ENCODE measurements at places on chromosomes 11 and 22.

DNA sequence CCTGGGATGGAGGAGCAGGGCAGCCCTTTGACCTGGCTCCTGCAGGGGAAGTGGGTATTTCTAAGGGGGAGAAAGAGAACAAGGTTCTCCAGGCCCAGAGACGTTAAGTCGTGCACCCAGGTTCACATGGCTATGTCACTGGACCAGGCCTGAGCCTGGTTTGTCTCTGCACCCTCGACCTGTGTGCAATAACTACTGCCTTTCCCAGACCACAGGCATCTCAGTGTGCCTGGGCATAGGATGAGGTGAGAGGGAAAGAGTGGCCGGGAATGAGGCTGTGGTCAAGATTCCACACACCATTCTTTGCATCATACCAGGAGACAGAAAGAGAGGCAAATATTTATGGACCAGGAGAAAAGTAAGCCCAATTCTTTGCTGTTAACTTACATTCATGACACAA is 66.8 kb downstream of the PRR5L start:
- no peak for DNase-seq

DNA sequence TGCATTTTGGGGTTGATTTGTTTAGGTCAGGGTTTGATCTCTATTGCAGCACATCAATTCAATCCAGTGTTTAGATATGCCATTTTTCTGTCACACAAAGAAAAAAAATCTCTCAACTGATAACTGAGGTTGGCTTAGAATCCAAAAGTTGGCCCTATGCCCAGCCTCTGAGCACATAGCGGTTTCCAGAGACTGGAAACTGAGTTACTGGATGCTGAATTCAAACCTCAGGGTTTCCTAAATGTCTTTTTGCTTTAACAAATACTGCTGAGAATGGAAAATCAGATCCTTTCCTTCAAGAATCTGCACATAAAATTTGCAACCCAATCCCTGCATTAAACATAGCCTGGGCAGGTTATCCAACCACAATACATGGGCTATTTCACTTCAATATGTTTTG is 4.0 kb downstream of the P4HA3 start:
- DNase-seq: no peak

DNA sequence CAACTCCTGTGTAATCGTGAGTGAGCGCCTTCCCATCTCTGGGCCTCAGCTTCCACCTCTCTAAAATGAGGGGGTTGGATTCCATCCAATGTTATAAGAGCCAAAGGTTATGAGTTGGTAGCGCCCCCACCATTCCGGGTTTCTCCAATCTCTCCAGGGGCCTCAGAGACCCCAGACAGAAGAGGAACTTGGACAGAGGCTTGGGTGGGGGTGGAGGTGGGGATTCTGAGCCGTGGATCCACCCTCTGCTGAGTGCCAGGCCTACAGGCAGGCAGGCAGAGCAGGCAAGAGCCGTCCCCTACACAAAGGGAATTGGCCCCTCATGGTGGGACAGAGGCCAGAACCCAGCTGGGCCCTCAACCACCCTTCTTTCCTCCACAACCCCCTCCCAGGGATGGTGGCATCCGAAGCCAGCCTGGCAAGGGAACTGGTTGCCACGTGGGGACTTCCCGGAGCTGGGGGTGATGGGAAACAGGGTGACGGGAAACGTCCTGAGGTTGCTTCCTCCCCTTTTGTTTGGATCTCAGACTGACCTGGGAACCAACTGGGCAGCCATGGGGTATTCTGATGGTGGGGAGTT is 31.8 kb downstream of the TXN2 start:
- DNase-seq: no peak

DNA sequence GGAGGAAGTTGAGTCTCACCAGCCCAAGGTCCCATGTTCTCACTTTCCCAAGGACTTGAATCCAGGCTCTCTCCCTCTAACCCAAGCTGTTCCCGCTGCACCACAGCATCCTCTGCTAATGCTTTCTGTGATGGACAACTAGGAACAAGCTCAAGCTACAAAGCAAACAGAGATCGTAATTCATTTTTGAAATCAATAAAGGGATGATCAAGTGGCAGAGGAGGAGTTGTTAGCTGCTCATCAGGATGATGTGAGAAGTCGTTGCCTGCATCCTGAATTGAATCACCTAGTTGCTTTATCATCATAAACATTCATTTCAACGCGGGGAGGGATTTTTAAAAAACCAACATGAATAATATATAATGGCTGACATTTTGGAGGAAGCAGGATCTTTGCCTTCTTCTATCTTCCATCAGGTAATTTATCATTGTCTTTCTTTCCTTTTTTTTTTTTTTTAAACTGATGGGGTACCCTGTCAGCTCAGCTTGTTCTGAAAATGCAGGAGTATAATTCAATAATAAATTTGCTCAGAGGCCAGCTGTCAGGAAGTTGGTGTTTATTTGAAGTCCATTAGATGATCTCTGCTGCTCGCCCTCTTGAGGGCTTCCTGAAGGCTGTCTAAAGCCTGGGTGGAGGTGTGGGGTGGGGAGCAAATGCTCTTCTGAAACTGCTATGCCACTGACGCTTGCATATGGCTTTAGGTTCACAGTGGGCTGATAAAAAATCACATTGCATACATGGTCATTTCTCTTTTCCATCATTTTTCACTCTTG is 174.4 kb upstream of the NARS2 start:
- no peak for DNase-seq

GRCh38 chr22:37243402-37244113 is 511 bp downstream of the RAC2 start:
- no peak for DNase-seq

DNA sequence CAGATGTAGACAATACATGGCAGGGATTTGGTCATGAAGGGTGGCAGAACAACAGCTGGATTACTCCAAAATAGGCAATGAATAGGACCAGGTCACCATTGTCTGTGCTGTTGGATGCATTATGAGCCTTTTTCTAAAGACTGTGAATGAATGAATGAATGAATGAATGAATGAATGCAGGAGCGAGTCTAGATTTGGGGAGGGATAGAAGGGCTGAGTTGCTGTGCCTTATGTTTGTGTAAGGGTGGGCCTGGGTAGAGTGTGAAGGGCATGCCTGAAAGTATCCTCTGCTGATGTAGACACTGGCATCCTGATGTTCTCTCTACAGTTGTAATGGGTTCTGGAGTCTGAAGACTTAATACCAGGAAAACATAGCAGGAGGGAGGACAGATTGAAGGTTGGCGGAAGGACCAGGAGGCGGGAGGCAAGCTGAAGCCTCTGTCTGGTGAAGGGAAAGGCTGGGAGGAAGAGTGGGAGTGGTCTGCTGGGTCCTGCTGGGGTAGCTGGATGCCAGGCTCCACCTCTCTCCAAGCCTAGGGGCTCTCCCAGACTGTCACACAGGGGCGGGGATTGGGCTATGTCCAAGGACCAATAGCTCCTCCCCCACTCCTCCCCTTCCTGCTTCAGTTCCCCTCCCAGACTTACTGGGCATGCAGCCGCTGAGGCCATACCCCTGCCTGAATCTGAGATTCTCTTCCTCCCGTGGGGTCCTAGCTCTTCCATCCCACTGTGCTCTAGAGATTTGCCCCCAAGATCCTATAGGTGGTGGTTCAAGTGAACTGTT is 4.8 kb downstream of the TRIM3 start:
- peak; percentile 70 for DNase-seq

- no peak for DNase-seq
These were observed 6.0 kb downstream of the VSIG2 start for GRCh38 chr11:124745835-124746620.

GRCh38 chr11:130847517-130847916 is 68.8 kb downstream of the SNX19 start:
- DNase-seq: no peak

GRCh38 chr11:46300270-46300669 is 22.8 kb downstream of the CREB3L1 start:
- DNase-seq: no peak

DNA sequence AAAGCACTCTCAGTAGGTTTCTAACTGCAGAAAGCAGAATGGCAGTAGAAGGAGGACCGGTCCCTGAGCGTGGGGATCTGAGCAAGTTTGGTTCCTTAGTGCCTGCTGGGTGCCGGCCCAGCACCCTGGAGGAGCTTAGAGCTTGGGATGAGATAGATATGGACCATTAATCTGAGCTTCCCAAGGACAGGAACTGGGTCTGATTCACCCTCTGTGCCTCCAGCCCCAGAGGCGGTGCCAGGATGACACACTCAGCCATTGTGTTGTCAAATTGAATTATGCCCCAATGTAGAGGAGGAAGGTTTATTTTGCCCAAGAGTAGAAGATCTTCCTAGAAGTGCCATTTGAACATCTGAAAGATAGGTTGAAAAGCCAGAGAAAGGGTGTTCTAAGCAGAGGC is 4.3 kb downstream of the ZC3H7B start:
- no peak for DNase-seq

GRCh38 chr11:131064373-131064991 is 148.2 kb upstream of the SNX19 start:
- no peak for DNase-seq

DNA sequence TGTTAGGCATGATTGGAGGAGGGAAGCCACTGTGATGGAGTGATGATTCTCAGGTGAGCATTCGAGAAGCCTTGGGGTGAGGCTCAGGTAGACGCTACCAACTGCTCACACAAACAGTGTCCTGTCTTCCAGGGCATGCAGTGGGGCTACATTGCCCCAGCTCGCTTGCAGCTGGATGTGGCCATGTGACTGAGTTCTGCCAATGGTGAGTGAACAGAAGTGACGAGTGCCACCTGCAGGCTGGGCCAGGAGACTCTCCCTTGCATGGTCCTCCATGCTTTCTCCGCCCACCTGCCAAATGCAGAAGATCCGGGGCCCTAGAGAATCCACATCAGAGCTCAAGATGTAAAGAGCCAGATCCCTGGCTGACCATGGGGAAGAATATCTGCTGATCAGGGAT is 195.9 kb downstream of the BCR start:
- DNase-seq: no peak

- DNase-seq: no peak
These were observed 8.0 kb downstream of the PHLDB1 start for GRCh38 chr11:118615282-118615975.
